ENCODE measurements at places on chromosomes 16 and 17.

- peak; percentile 43 for ATAC-seq
Measured at GRCh38 chr16:57510016-57510871, 24.0 kb upstream of the DOK4 start.

GRCh38 chr16:22328081-22328725, 31.0 kb downstream of the POLR3E start:
- ATAC-seq, result no peak

- ATAC-seq, result peak; percentile 66
Measured at GRCh38 chr17:27494192-27495091, 38.2 kb downstream of the KSR1 start.

DNA sequence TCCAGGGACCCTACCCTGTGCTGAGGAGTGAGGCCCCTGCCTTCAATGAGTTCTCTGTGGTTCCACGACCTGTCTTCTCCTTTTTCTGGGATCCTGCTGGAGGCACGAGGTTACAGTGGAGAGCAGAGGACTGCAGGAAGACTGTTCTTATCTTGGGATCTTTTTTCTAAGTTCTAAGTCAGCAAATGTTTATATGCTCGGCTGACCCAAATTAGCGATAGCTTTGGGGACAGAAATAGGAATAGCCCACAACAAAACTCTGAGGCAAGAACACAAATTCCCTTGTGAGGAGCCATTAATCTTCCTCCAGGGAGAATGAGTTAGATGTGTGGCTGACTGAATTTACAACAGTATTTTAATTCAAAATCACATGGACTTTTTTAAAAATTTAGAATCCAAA, 46.7 kb downstream of the MYOCD start:
- ATAC-seq, result no peak

DNA sequence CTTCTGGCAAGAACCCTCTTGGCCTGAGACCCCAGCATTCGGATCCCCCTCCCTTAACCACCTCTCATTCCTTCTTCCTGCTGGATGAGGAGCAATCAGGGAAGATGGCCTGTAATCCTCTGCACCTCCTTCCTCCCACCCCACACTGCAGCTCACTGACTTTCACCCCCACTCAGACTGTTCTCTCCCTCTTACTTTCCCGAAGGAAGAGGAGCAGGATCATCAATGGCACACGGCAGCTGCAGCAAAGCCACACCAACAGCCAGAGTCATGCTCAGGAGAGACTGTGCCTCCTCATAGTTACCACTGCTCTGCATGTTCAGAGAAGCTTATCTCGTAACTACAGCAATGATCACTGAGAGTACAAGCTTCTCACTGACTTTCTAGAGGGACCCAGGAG, 10.1 kb upstream of the TMEM101 start:
- no peak for ATAC-seq

DNA sequence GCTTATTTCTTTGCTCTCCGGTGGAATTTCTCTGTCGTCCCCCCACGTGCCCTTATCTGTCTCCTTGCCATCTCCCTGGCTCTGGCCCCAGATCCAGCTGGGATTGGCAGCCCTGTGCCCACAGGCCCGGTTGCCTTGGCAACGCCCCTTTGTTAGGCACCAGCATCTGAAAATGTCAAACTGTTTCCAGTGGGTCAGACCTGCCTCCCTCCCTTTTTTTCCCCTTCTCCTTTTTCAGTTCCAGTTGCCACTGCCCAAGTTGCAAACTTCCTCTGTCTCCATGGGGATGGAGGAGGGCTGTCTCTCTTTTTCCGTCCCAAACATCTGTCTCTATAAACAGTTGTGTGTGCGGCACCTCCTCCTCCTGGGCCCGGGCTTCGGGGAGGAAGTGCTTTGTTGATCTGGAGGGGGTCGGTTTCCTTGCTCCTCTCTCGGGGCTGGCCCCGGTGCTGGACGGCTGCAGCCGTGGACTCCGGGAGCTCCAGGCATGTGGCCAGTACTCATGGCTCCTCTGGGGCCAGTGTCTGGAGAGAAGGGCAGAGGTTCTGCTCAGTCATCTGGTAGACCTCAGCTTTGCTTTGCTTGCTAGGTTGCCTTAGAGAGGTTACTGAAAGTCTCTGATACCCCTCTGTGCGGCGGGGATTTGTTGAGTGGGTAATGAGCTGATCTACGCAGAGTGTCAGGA, 35.3 kb downstream of the SOCS3 start:
- peak; percentile 81 for ATAC-seq

DNA sequence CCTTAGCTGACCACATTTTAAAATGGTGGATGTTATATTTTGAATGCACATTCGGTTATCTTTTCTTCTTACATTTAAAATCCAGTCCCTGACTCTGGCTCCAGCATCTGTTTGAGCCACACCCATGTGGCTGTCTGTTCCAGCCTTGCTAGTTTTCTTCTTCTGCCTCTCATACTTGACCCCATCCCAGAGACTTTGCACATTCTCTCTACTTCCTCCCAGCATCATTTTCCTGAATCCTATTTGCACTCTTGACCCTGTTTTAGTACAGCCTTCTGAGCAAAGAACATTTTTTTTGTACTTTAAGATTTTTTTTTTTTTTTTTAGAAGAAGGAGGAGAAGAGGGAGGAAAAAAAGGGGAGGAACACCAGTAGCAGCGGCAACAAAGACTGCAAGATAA, 23.3 kb upstream of the MAF start:
- no peak for ATAC-seq

DNA sequence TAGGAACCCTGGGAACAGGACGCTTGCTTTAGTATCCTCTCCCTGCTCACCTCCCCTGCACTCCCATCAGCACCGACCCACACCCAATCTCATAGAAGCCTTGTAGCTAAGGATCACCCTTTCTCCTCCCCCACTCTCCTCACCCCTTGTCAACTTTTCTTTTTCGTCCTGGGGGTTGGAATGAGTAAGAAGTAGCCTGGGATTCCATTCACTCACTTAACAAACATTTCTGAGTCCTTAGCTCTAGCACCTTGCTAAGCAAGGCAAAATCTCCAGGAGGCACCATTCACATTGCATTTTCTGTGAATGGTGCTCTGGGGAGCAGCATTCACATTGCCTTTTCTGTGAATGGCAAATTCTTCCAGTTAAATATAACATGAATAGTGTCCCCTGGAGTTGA, 1.1 kb upstream of the PGAP3 start:
- no peak for ATAC-seq

DNA sequence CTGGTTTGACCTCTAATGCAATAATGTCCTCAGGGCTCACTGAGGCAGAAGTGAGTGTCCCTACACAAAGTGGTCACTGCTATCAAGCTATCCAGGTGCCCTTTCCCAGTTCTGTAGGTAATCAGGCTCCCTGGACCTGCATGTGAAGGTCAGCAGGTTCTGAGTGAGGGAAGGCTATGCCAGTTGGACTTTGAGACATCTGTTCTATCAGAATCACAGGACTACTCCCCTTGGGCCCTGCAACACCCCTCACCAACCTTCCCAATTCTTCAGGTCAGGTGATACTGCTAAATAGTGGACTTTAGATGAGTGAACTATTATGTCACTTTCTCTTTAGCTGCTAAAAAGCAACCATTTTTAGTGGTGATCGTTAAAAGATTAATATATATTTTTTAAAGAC, 37.6 kb downstream of the ZZEF1 start:
- no peak for ATAC-seq

- ATAC-seq, result no peak
Measured at GRCh38 chr16:3752984-3753383, 35.7 kb upstream of the TRAP1 start.

- no peak for ATAC-seq
Measured at GRCh38 chr16:80463326-80463725, 77.5 kb upstream of the DYNLRB2 start.

DNA sequence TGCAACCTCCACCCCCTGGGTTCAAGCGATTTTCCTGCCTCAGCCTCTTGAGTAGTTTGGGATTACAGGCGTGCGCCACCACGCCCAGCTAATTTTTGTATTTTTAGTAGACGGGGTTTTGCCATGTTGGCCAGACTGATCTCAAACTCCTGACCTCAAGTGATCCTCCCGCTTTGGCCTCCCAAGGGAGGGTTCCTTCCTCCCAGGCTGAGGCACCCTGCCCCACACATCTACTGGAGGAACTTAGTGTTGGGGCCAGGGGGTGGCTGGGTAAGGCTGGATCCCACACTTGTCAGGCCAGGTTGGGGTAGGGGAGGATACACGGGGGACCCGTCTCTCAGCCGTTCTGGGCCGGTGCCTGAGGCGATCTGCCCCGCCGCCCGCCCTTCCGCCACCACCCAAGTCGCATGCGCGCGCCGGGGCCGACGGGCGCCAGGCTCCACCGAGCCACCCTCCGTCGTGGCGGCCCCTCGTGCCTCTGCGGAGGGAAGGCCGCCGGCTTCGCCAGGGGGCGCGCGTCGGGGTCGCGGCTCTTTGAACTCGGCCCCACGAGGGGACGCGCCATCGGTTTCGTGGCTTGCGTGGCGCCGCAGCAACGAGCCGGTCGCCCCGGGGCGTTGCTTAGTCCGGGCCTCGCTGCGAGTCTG, 15.9 kb downstream of the GRB7 start:
- ATAC-seq, result peak; percentile 7

- no peak for ATAC-seq
Measured at GRCh38 chr17:35543856-35544255, 6.4 kb upstream of the SLFN12L start.

DNA sequence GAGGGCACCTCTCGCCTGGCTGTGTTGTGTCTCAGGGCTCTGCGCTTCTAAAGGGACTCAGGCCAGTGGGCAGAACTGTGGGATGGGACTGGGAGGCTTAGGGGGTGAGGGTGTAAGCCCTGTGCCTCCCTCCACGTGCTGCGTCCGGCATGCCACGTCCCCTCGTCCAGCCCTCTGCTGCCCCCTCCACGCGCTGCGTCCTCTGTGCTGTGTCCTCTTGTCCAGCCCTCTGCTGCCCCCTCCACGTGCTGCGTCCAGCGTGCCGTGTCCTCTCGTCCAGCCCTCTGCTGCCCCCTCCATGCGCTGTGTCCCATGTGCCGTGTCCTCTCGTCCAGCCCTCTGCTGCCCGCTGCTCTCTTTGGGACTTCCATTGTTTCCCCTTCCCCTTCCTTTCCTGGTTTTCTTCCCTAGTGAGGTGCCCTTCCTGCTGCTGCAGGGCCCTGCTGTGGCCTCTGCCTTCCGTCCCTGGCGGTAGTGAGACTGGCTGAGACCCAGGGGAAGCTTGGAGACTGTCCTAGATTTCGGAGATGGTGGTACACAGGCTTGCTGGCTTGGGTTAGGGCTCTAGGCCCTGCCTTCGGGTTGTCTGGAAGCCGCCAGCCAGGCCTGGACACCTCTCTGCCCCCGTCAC, 6.4 kb upstream of the ZNF750 start:
- no peak for ATAC-seq

DNA sequence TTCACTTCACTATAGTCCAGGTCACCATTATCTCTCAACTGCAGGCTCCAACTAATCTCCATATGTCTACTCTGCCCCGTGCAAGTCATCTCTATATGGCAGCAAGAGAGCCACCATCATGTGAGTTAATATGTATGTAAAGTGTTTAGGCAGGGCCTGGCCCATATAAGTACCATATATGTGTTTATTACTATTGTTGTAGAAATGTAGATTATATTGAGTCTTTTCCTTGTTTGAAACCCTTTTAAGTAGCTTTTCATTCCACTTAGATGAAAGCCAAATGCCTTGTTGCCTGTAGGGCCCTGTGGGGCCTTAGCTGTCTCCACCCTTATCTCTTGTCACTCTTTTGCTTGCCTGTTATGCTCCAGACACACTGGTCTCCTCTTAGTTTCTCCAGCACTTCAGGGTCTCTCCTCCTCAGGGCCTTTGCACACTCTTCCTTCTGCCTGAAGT, 164.0 kb downstream of the PHKB start:
- ATAC-seq, result no peak

- ATAC-seq, result no peak
Measured at GRCh38 chr16:88622866-88623265, 15.5 kb upstream of the IL17C start.

DNA sequence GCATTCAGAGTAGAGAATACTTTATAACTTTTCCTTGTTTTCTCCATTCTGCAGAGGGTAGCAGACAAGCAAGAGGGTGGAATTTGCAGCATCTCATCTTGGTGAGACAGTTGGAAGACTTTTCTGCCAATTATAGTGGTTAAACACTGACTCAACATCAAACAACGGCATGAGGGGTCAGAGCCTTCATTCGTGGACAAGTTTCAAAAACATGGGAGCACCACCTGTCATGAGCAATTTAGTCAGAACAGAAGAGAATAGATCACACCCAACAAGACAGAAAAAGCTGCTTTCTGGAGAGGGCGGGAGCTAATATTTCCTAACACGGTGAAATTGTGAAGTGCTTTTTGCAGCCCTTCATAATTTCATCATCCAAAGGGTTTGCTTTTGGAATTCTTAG, 17.9 kb upstream of the ZNF652 start:
- ATAC-seq, result no peak

DNA sequence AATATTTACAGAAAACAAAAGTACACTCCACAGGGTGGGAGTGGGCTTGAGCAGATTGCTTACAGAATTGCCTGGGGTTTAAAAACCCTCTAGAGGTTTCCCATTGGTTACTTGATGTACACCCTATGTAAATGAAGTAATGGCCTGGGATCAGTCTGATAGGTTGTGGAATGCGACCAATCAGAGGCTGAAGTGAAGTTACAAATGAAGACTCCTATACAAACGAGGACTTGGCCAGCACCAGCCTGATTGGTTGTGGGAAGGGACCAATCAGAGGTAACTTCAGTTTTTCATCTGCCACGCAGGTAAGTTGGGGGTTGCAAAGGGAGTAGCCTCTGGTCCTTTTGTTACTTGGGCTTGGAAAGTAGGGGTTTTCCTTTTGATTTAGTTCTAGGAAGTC, 8.8 kb downstream of the EEF2K start:
- no peak for ATAC-seq

DNA sequence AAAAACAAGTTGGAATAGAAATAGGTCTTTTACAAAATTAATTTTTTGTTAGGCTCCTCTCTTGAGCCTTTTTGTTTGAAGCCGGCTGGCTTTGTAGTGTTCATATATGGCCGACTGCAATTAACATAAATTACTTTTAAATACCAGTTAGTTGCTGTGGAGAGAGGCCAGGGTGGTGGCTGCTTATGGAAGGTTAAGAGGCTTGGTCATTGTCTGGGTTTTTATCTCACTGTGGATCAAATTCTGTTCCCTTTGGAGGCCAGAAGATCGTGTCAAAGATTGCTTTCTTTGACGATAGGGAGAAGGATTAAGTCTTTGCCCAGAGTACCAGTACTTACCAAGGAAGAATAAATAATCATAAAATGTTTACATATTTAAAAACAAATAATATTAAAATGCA, 39.9 kb downstream of the MSI2 start:
- peak; percentile 11 for ATAC-seq

DNA sequence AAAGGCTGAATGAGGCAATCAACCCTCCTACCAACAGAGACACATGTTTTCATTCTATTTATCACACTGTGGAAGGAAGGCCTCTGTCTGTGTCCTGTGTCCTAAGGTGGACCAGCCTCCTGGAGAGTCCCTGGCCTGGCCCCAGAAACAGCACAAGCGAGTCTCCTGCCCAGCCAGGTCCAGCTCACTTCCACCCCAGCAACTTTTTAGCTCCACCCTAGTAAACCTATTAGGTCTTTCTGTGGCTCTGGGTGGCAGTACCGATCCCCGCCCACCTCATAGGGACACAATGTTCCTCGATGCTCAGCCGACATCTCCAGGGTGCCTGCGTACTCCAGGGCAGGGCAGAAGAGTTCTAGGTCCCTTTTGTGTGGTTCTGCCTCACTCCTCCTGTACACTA, 10.7 kb downstream of the DRC3 start:
- no peak for ATAC-seq
